M059J (cell line): ENCODE measurements at places on chromosomes 6 and 20. TPM values are rescaled to one million over a fixed set of nuclear protein-coding genes. Genes with fewer than 3 reads are reported as not detected.

DNA sequence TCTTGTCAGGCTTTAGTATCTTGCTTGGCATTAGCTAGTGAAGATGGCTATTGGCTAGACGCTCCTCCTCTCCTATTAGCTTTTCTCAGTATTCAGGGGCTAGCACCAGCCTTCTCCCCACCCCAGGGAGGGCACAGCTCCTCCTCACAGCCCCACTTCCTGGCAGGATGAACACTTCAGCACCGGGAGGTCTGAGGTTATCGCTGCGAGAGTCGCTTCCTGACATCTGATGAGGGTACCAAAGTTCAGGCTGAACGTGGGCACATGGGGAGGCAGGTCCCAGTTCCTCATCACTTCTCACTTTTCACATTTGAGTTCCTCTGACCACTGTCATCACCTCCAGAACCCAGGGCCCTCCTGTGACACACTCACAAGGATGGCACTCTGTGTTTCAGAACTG is 66.6 kb downstream of the LAMA4 start:
- DNase-seq = no peak

The SIRPB2 gene
- total RNA-seq = 0.07 TPM in 1 of 2 replicates, not detected in the other

DNA sequence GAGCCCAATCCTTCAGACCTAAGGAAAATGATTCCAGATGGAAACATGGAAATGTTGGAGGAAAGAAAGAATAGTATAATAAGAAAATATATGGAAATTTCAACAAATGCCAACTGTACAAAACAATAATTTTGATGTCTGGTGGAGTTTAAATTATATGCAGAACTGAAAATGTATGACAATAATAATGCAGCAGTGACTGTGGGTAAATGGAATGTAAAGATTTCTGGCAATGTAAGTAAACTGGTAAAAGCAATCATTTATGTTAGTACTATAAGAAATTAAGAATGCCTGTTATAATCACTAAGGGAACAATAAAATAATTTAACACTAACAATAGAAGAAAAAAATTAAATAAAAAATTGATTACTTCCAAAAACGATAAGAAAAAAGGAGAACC is 89.0 kb downstream of the EDN1 start:
- DNase-seq = no peak

DNA sequence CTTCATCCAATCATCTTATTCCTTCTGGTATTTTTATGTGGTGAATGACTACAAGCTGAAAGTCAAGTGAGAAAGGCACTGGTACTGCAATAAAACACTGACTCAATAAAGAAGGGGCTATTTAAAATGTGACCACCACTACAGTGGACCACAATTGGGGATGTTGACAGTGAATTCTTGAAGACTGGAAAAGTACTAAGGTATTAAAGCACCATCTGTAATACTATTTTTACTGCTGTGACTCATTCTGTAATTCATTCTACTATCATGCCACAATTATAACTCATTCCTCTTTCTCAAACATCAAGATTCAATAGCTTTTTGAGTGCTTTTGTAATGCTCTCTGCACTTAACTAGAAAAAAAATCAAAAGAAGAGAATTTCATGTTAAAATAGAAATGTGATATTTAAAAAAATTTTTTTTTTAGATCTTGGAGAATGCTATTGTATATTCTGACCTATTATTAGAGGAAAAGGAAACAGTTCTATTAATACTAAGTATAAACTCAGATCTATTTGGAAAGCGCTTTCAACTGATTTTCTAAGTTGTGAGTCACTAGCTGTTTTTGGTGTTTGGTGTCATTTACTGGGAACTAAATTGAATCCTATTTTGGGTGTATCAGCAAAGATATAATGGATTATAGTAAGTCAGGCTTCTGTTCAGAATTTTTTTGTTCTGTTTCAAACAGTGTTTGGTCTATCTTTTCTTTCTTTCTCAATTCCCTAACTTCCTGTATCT is 104.7 kb upstream of the TMEM170B start:
- peak; percentile 96 for DNase-seq

- DNase-seq = peak; percentile 32
These were observed 477 bp upstream of the ITPA start for GRCh38 chr20:3208786-3209256.

- DNase-seq = peak; percentile 66
These were observed at the start of gene SGK2 for GRCh38 chr20:43558412-43559146. TSS of gene SGK2 (plus strand) at chr20:43559027. CDS start at chr20:43566496, 7,469 bp downstream.

DNA sequence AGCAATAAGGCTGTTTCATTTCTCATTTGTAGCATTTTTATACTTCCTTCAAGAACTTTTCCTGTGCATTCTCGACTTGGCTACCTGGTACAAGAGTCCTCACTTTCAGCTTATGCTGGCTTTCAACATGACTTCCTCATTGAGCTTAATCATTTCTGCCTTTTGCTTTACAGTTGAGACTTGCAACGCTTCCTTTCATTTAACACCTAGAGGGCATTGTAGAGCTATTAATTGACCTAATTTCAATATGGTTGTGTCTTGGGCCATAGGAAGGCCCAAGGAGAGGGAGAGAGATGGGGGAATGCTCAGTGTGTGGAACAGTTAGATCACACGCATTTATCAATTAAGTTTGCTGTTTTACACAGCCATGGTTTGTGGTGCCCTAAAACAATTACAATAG is 37.2 kb downstream of the SLC22A2 start:
- DNase-seq = peak; percentile 37

The FNDC1 gene
- not detected in 2 replicates for total RNA-seq

GRCh38 chr6:24910331-24910960 is 25.3 kb downstream of the RIPOR2 start:
- DNase-seq = peak; percentile 56

The APCDD1L gene
- total RNA-seq = 14.2 and 24.2 TPM in 2 replicates

DNA sequence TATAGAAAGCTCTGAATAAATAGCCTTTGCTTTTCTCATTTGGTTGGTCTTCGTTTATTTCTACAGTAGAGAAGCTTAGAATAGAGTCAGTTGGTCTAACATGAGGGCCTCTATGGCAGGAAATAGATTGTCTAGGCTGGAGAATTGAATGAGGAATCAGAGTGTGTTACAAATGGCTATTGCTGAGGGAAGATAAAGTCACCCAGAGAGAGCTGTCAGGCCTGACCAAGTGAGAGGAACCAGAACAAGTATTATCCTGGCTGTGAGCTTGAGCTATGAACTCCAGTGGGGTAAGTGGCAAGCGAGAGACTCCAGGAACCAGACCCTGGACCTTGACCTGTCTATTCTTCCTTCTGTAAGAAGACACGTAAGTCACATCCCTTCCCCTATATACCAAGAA is 353.1 kb downstream of the CD83 start:
- DNase-seq = no peak

GRCh38 chr6:13813026-13813425 is 1.3 kb downstream of the MCUR1 start:
- DNase-seq = no peak

- peak; percentile 98 for DNase-seq
These were observed 37.0 kb downstream of the BCKDHB start for GRCh38 chr6:80143419-80143937.

The SEL1L2 gene
- total RNA-seq = not detected in 2 replicates

The LPA gene
- total RNA-seq = not detected in 2 replicates

- no peak for DNase-seq
These were observed 33.7 kb downstream of the RPF2 start for GRCh38 chr6:111015389-111016124.

The RCAN2 gene
- total RNA-seq = 2.3 and 2.7 TPM in 2 replicates

- DNase-seq = no peak
These were observed 271.6 kb downstream of the FARS2 start for GRCh38 chr6:5532941-5533340.

- no peak for DNase-seq
These were observed 799 bp upstream of the ME1 start for GRCh38 chr6:83431545-83432155.

DNA sequence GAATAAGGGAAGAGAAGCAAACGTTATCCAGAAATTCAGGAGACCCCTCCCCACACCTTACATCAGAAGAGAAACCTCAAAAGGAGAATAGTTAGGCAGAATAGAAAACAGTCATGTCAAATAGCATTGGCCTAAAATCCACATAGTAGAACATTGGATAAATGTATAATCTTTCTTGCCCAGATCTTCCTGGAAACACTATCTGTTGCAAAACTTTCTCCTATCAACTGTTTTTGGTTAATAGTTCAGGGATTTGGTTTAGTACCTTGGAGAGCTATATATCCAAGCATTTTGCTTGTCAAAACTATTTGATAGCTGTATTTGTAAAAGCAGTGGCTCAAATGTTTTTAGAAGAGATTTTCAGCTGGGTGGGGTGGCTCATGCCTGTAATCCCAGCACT is 74.3 kb upstream of the PHACTR2 start:
- no peak for DNase-seq

DNA sequence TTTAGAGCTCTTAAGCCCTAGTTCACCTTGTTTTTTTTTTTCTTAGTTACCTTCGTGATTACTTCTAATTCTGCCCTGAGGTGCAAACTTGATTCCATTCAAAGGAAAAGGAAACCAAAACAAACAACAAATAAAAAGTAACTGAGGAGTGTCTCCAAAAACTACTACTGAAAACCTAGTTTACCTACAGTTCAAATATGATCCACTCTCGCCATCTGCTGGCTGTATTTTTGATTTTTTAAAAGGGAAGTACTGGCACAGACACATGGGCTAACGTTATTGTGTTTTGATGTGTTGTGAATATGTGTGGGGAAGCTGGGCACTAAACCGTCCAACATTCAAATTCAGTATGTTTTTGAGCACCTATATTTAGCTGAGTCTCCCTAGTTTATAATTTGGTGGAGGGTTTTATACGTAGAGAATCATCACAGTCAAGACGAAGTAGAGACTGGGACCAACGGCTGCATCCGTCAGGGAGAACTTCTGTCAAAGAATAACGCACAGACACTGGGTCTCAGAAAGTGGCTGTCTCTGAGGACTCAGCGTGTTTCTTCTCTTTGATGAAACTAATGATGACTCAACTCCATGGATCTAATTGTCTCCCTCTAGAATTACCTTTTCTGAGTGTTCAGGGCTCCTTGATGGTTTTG is 373.5 kb upstream of the BTBD3 start:
- peak; percentile 89 for DNase-seq

DNA sequence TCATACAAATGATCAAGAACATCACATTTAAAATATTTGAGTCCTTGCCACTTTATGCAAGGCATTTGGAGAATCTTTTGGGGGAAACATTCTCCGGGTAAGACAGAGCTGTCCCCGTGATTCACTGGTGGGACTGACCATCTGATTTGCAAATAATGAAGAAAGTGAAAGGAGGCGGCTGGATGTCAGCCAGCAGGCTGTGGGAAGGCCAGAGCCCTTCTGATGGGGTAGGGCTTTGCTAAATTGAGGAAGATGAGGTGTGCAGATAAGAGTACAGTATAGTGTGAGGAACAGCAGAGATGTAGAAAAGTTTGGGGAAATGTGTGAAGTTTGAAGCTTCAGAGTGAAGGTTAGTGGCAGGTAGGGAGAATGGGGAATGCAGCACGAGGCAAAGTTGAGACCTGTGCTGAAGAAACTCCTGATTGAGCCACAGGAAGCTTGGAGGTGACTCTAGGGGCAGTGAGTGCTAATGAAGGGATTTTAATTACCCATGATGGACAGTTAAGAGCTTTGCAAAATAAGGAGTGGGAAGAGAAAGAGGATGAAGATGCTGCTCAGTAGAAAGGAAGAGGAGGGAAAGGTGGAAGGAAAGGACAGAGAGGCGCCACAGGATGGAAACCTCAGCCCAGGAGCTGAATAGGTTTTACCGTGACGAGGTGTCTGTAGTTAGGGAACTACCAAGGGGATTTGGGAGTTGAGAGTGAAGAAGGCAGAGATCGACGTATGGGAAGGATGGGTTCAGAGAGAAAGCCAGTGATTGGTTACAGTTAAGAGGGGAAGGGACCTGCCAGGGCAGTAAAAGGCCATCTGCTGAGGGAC is 68.7 kb downstream of the SNX9 start:
- no peak for DNase-seq

GRCh38 chr6:155013457-155013876 is 18.4 kb downstream of the TIAM2 start:
- no peak for DNase-seq

DNA sequence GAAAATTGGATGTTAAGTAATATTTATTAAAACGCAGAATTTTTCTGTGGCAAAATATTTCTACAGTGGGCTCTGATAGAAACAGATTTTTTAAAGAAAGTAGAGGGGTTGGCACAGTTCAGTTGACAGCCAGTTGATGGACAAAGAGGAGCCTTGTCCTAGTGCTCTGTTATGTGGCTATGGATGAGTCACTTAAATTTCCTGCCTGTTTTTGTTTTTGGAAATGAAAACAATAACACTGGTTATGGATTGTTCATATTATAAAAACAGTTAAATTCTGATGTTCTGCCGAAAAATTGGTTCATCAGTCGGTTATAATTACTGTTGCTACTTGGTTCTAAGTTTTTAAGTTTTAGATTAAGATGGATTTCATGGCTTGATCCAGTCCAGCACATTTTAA is 42.8 kb downstream of the MYO6 start:
- DNase-seq = peak; percentile 52

DNA sequence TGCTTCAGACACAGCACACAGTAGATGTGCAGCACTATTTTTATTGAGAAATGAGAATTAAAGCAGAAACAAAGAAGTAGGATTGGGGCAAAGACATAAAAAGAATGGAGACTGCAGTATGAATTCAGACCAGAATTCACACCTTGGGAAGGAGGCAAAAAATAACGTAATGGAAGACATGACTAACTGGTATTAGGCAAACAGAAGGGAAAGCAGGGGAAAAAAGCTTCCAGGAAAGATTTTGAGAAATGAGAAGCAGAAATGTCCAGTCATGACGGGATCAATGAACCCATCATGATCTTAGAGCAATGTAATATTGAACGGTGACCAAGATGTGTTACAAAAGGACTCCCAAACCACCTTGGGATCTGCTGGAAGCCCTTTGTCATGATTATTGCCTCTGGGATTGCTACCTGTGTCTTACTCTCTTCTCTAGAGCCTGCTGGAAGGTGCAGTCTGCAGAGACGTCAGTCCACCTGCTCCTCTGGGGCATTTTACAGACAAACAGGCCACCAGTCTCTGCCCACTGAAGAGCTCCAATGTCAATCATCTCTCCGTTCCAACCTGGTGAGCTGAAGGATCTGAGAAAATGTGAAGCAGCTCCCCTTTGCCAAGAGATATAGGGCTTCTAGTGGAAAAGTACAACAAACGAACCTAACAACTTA is 8.7 kb downstream of the NUDT3 start:
- DNase-seq = no peak

The MARCKS gene
- 115 and 184 TPM in 2 replicates for total RNA-seq

The C6orf118 gene
- not detected in 2 replicates for total RNA-seq

- peak; percentile 72 for DNase-seq
These were observed 243.7 kb downstream of the ARID1B start for GRCh38 chr6:157020881-157021343.
